ENCODE measurements at places on chromosomes 6 and 20. TPM values are rescaled to one million over a fixed set of nuclear protein-coding genes. Genes with fewer than 3 reads are reported as not detected.

Gene CLIC5
- not detected for total RNA-seq

Gene FBXO9
- total RNA-seq = 16.9 TPM

Gene LY6G6C
- not detected for total RNA-seq

Gene LRP11
- 24.7 TPM for total RNA-seq

Gene FAM8A1
- 11.0 TPM for total RNA-seq
